ENCODE measurements at places on chromosomes 2 and 18.

- no peak for DNase-seq
Measured at GRCh38 chr2:69166812-69167468, 154.0 kb downstream of the ANTXR1 start.

GRCh38 chr18:31513189-31513935 lies 15.4 kb downstream of the DSG2 start:
- no peak for DNase-seq

DNA sequence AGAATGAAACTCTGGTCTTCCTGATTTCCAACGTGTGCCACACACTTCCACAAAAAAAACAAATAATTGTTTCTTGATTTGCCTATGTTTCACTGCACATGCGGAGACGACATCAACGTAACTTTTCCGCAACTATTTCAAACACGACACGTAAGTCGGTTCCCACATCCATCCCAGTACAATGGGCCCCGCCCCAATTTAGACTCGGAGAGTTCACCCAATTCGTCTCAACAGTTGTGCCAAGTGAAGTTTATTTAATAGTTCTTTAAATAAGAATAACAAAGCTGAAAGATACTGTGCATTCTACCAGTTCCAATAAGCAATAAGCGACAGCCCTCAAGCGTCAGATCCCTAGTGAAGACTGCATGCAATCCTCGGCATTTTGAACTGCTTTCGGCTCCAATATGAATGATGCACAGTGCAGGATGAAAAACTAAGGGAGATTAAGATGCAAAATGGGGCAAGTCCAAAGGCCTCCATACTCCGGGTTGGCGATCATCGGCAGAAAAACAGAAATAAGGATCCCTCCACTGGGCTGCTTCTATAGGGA lies 664 bp downstream of the CCT4 start:
- no peak for DNase-seq

DNA sequence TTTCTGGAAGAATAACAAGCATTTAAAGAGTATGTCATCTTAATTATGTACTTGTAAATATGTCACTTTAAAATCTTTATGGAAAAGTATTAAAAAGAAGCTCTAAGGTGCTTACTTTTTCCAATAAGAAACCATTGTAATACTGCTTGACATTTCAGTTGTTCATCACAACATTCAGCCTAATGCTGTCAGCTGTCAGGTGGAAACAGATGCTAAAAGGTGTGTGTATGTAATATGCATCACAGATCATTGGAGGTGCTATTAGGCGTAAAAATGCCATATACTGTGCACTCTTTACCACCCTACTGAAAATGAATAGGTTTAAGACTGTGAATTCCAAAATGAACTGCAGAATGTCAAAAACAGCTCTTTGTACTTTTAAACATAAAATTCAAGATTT lies 40.3 kb downstream of the METTL8 start:
- DNase-seq = no peak

- no peak for DNase-seq
Measured at GRCh38 chr2:200423541-200423940, 86.3 kb downstream of the KCTD18 start.

- no peak for DNase-seq
Measured at GRCh38 chr18:9760641-9761040, 52.5 kb downstream of the RAB31 start.

GRCh38 chr2:6921321-6921922 lies 4.2 kb downstream of the RNF144A start:
- DNase-seq = no peak

Data from NCI-H748 treated with DMSO at 0.1 percent for 48 hours (cell line).